A673 (cell line): ENCODE measurements at places on chromosomes 7 and 10.
A peak's percentile ranks its signal among the peaks of the same experiment; 100 is the strongest.

DNA sequence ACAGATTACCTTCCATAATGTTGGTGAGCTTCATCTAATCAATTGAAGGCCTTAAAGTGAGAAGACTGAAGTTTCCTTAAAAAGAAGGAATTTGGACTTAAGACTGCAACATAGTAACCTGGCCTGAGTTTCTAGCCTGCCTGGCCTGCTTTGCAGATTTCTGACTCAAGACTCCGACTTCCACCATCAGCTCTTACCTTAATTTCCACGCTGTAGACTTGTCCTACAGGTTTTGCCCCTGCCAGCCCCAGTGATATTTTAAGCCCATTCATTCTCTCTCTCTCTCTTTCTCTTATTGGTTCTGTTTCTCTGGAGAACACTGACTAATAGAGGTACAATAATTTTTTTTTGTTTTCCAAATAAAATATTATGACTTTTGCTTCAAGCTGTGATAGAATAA, 862.3 kb upstream of the GHITM start:
- H3K36me3 ChIP-seq, result no peaks in the 10 kb centered on the region
- H3K4me3 ChIP-seq, result no peak overlapping the region
- no peak for DNase-seq
- H3K27me3 ChIP-seq, result no peaks in the 10 kb centered on the region
- no peaks in the 10 kb centered on the region for H3K4me1 ChIP-seq

DNA sequence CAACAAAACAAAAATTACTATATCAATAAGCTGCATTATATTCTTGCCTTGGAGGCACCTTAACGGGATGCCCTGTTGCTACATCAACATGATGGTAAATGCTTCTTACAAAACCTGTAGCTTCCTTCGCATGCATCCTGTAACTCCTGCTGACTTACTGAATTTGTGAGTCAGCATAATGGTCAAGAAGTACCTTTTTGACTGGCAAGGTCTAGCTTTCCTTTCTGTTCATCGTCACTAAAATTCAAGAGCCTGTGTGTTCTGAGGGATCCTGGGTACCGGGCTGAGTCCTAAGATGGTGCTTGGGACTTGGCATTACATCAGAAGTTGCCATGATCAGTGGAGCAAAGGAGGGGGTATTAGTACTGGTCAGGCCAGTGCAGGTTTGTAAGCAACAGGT, 4.9 kb downstream of the PFKFB3 start:
- no peak overlapping the region for H3K4me3 ChIP-seq
- H3K36me3 ChIP-seq, result no peaks in the 10 kb centered on the region
- no peaks in the 10 kb centered on the region for H3K27me3 ChIP-seq
- H3K4me1 ChIP-seq, result peaks cover 23% of the 10 kb centered on the region
- no peak for DNase-seq

GRCh38 chr10:32308027-32308603, 38.8 kb downstream of the EPC1 start:
- no peak overlapping the region for H3K27ac ChIP-seq
- H3K36me3 ChIP-seq, result peaks cover 66% of the 10 kb centered on the region
- DNase-seq, result no peak
- H3K4me1 ChIP-seq, result peaks cover 10% of the 10 kb centered on the region

DNA sequence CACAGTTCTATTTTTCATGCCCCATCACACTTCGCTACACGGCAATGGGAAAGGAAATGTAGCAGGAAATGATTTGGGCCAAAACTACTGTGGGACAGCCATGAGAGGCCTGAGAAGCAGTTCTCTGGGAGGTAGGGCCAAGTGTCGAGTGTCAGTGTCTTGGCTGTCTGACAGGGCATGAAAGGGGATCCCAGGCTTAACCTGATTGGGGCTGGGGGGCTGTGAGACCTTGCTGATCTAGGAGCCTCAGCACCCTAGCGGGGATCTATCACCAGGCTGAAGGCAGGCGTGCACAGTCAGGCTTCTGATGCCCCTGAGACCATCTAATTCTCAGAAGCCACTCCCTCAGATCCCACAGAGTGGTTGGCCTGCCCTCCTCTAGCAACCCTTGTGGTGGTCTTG, 58.2 kb upstream of the SLC25A13 start:
- no peaks in the 10 kb centered on the region for H3K27me3 ChIP-seq
- H3K27ac ChIP-seq, result no peak overlapping the region
- H3K4me1 ChIP-seq, result no peaks in the 10 kb centered on the region
- no peak overlapping the region for H3K4me3 ChIP-seq
- H3K36me3 ChIP-seq, result no peaks in the 10 kb centered on the region
- DNase-seq, result peak; percentile 15

GRCh38 chr10:122182308-122182707, 88.8 kb upstream of the BTBD16 start:
- no peak overlapping the region for H3K4me3 ChIP-seq
- no peaks in the 10 kb centered on the region for H3K36me3 ChIP-seq
- DNase-seq, result no peak
- no peak overlapping the region for H3K27ac ChIP-seq

DNA sequence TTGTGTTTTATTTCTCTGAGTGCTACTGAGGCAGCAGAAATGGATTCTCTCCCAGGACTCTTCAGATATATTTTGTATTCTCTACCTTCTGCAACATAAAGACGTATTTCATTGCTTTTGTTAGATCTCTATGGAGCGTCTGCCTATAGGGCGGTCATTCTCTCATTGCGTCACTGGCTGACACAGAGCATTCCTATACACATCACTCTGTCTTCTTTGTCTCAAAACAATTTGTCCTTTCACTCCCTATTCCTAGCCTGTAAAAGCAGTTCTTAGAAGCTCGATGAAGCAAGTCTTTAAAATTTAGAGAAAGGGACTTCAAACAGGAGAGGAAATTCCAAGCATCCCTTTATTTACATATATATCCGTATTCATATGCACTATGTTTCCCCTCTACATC, 120.6 kb downstream of the CPED1 start:
- no peaks in the 10 kb centered on the region for H3K4me1 ChIP-seq
- H3K27me3 ChIP-seq, result no peaks in the 10 kb centered on the region
- no peak overlapping the region for H3K27ac ChIP-seq
- no peak overlapping the region for H3K4me3 ChIP-seq
- no peak for DNase-seq
- no peaks in the 10 kb centered on the region for H3K36me3 ChIP-seq

- no peaks in the 10 kb centered on the region for H3K36me3 ChIP-seq
- H3K27me3 ChIP-seq, result no peaks in the 10 kb centered on the region
Measured at GRCh38 chr10:75066271-75066670, 45.2 kb upstream of the SAMD8 start.

GRCh38 chr10:76882245-76882644, 755.4 kb downstream of the KCNMA1 start:
- H3K4me1 ChIP-seq, result no peaks in the 10 kb centered on the region
- no peaks in the 10 kb centered on the region for H3K27me3 ChIP-seq
- H3K36me3 ChIP-seq, result no peaks in the 10 kb centered on the region
- no peak overlapping the region for H3K27ac ChIP-seq
- no peak for DNase-seq

GRCh38 chr7:154332811-154333580, 280.8 kb downstream of the DPP6 start:
- H3K36me3 ChIP-seq, result no peaks in the 10 kb centered on the region
- no peaks in the 10 kb centered on the region for H3K27me3 ChIP-seq
- no peaks in the 10 kb centered on the region for H3K4me1 ChIP-seq
- DNase-seq, result no peak
